ENCODE measurements at places on chromosomes 2 and 18.

DNA sequence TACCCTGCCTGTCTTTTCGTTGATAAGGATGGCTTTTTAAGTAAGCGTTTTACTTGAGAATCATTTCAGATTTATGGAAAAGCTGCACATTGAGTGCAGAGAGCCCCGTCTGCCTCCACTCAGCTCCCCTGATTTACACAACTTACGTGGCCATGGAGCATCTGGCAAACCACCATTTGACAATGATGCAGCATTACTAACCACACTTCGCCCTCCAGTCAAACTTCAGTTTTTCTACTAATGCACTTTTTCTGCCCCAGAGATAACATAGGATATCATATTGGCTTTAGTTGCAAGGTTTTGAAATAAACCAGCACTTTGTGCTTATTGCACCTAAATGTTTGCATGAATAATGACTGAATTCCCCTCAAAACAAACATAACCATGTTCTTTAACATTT lies 165.1 kb upstream of the TPO start:
- DNase-seq, result no peak

DNA sequence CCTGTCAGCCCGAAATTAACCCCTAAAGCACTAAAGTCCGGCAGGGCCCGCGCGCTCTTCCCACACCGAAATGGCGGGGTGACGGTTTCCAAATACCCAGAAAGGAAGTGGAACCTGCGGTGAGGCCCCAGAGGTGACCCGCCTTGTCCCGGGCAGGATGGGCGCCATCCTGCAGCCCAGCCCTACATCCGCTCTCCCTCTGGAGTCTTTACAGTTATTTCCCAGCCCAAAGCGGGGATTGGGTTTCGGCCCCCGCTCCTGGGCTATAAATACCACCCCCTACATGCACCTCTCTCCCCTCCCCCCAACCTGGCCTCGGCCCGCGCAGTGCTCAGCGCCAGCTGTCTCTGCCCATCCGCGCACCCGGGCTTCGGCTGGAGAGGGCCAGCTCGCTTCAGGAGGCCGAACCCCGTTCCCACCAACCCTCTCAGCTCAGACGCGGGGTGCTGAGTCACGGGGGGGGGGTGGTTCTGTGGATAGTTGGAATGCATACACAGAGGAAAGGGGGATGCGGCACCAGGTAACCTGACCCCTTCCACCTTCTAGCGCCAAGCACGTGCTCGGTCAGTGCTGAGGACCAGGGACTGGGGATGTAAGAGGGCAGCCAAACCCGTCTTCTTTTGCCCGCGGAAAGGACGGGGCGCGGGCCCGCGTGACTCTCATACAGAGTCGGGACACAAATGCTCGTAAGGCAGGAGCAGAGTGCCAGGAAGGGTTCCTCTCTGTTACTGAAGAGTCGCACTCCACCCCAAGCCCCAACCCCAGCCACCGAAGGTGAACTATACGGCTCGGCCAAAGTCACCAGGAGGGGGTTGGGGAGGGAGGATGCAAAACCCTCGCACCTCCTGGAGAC lies at the start of gene TUBA4B:
TUBA4B (plus strand) TSS at position 344 of the 853 bp plus-strand sequence; CDS start at position 509, 165 bp downstream.
- DNase-seq, result peak; percentile 36

DNA sequence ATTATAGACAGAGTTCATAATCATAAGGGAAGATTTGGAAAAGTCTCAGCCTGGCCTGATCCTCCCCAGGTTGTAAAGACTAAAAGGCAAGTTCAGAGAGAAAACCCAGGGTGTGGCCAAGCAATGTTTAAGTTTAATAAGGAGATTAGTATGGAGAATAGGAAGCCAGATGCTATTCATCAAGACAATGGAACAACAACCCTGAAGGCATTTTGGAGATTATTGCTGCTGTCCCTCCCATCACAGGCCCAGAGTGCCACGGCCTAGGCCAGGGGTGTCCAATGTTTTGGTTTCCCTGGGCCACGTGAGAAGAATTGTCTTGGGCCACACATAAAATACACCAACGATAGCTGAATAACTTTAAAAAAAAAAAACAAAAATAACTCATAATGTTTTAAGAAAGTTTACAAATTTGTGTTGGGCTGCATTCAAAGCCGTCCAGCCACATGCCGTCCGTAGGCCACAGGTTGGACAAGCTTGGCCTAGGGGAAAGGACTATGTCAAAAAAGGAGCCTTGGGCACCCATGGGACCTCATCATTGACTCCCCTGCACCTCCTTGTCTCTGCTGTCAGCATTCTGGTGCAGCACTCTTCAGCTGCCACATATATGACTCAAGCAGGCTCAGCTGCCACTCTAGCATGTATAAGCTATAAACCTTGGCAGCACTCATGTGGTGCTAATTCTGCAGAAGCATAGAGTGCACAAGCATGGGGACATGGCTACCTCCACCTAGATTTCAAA lies 20.8 kb downstream of the DPP4 start:
- no peak for DNase-seq

GRCh38 chr2:96409081-96409819 lies 73.7 kb downstream of the NCAPH start:
- peak; percentile 44 for DNase-seq

GRCh38 chr2:159946326-159946999 lies 116.0 kb downstream of the PLA2R1 start:
- no peak for DNase-seq

- no peak for DNase-seq
Measured at GRCh38 chr2:48940606-48941005, 185.1 kb upstream of the LHCGR start.

DNA sequence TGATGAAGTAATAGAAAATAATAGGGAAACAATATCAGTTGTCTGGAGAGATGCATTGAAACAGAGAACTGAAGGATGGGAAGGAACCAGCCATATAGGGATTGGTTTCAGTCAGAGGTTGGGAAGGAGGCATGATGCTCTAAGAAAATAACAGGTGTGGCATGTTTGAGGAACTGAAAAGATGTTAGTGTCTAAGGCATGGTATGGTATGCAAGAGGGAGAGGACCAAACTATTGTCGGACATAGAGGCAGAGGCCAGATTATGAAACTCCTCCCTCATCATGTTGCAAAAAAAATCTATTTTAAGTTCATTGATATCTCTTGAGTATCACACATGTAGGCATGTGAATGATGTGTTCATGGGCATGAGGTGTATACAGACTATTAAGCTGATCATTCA lies 48.9 kb upstream of the EMILIN2 start:
- DNase-seq, result no peak

DNA sequence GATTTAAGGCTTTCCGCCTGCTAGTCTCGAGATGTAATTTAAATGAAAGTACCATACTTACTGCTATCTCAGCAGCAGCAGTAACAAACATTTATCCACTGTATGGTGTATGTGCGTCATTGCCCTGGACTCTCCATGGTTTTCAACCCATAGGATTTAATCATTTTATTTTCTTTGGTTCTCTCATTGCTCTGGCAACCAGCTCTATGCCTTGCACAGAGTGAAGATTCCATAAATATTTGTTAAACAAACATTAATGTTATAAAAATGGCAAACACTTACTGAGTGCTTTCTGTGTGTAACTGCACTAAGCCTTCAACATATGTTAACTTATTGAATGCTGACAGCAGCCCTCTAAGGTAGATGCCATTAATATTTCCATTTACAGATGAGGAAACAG lies 1.3 kb upstream of the LMAN1 start:
- no peak for DNase-seq

GRCh38 chr2:198115201-198115600 lies 310.8 kb downstream of the PLCL1 start:
- DNase-seq, result no peak

DNA sequence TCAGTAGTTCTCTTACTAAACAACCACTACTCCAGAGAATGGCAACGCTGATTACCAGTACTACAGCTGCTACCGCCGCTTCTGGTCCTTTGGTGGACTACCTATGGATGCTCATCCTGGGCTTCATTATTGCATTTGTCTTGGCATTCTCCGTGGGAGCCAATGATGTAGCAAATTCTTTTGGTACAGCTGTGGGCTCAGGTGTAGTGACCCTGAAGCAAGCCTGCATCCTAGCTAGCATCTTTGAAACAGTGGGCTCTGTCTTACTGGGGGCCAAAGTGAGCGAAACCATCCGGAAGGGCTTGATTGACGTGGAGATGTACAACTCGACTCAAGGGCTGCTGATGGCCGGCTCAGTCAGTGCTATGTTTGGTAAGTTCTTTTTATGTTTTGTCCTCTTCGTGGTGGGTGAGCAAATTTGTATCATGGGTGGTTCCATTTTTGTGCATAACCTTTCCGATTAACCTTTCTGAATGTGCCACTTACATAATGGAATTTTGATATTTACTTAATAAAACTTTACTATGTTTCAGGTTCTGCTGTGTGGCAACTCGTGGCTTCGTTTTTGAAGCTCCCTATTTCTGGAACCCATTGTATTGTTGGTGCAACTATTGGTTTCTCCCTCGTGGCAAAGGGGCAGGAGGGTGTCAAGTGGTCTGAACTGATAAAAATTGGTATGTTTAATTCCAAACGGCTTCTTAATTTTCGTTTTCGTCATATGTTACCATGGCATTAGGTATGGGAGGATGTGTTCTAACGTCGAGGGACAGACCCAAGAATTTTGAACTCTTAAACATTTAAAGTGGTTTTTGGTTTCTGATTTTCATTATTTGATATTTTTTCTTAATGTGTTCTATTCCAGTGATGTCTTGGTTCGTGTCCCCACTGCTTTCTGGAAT lies 1.3 kb downstream of the SLC20A1 start:
- DNase-seq, result peak; percentile 55

GRCh38 chr18:77086034-77086433 lies 46.5 kb downstream of the MBP start:
- no peak for DNase-seq

- DNase-seq, result no peak
Measured at GRCh38 chr18:78993014-78993926, 13.7 kb downstream of the SALL3 start.

Data from HT-29 (cell line).